Inflammatory macrophage treated with lipopolysaccharide for 4 hours (primary cell): ENCODE measurements at places on chromosomes 2 and 18.

GRCh38 chr2:234914371-234915154 lies 37.3 kb upstream of the SH3BP4 start:
- DNase-seq: no peak

GRCh38 chr18:47689371-47689770 lies 241.1 kb downstream of the SMAD2 start:
- no peak for DNase-seq

- DNase-seq: no peak
These were observed 894 bp upstream of the FARSB start for GRCh38 chr2:222656526-222657446.

DNA sequence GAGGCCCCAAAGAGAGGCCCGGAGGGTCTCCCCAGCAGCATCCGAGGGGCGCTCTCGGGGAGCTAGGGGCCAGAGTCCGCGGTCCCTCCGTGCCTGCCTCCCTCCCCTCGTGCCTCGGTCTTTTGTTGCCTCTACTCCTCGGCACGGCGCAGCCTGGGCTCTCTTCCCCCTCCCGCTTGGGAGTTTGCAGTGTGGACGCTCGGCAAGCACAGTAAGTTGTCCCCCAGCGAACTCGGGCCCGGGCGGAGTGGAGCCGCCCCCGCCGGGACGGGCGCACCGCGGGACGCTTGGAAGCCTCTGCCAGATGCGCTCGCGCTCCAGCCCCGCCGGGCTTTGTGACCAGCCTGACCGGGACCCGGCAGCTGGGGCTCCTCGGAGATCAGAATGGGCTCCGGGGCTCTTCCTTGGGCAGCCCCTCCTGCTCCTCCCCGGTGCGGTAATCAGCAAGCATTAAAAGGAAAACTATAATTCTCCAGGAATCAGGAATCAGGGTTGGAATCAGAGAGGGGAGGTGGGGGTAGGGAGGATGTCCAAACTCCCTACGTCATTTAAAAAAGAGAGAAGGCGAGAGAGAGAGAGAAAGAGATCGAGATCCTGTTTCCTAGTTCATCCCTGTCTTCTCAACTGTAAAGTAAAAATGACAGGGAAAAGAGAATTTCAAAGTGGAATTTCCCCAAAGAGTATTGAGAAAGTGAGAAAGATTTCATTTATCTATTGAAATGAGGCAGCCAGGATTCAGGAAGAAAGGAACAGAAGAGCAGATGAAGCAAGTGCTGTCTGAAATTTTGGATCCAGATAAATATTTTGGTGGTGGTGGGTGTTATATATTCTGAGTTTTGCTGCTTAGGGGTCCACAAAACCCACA lies 786 bp upstream of the TMEM200C start:
- DNase-seq: no peak

- no peak for DNase-seq
These were observed 108.5 kb downstream of the CTAGE1 start for GRCh38 chr18:22309191-22309590.

- DNase-seq: peak; percentile 74
These were observed 29.4 kb downstream of the HADHB start for GRCh38 chr2:26274058-26274613.

GRCh38 chr2:85772841-85773491 lies 19.2 kb downstream of the ATOH8 start:
- no peak for DNase-seq

GRCh38 chr2:26251893-26252292 lies 7.2 kb downstream of the HADHB start:
- DNase-seq: no peak

DNA sequence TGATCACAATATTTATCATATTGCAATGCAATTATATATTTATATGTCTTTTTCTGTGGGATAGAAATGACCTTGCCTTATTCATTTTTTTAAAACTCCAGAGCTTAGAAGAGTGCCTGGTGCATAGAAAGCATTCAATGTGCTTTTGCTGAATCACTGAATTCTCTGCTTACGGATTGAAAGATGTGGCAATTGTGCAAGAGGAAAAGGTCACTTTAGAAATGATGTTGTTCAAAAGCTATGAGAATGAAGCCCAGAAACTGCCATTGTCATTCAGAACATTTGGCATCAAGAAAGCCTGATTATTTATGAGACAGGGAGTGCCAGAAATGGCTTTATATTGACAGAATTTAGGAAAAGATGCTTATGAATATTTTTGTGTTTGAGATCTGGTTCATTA lies 678.6 kb upstream of the CDH2 start:
- no peak for DNase-seq

GRCh38 chr18:28690836-28691495 lies 514.0 kb upstream of the CDH2 start:
- no peak for DNase-seq

DNA sequence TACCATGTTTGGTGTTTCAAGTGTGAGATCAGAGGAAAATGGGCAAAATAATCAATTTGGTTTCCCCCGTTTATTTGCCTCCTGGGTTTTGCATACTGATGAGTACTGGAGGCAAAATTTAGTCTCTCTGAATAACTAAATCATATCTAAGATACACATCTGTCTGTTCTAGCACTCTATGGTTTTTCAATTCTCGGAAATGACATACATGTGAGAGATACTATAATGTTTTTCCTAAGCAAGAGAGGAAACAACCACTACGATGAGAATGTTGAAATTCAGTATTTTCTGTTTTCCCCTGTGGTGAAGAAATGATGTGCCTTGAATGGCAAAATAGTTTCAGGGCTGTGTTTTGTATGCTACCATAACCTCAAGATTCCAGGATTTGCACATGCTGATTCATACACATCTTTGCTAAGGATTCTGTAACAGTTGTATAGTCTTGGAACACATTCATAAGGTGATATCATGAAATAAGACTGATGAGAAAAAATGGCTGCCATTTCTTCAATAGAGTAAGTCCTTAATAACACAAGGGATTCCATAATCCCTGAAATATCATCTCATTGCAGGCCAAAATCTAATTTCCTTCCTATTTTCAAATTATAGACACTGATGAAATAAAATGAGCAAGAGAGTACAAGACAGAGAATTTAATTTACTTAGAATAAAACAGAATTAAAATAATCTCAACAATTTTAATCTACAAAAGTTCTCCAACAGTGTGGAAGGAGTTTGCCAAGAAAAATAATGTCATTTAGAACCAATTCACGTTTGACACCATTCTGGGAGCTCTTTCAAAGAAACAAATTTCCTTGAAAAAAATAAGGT lies 316.6 kb downstream of the FIGN start:
- DNase-seq: peak; percentile 47

- DNase-seq: no peak
These were observed 195.6 kb downstream of the HRH4 start for GRCh38 chr18:24656050-24656449.

GRCh38 chr2:44277541-44277940 lies 2.3 kb downstream of the SLC3A1 start:
- DNase-seq: no peak

GRCh38 chr2:172307800-172308199 lies 119.6 kb upstream of the ITGA6 start:
- no peak for DNase-seq

DNA sequence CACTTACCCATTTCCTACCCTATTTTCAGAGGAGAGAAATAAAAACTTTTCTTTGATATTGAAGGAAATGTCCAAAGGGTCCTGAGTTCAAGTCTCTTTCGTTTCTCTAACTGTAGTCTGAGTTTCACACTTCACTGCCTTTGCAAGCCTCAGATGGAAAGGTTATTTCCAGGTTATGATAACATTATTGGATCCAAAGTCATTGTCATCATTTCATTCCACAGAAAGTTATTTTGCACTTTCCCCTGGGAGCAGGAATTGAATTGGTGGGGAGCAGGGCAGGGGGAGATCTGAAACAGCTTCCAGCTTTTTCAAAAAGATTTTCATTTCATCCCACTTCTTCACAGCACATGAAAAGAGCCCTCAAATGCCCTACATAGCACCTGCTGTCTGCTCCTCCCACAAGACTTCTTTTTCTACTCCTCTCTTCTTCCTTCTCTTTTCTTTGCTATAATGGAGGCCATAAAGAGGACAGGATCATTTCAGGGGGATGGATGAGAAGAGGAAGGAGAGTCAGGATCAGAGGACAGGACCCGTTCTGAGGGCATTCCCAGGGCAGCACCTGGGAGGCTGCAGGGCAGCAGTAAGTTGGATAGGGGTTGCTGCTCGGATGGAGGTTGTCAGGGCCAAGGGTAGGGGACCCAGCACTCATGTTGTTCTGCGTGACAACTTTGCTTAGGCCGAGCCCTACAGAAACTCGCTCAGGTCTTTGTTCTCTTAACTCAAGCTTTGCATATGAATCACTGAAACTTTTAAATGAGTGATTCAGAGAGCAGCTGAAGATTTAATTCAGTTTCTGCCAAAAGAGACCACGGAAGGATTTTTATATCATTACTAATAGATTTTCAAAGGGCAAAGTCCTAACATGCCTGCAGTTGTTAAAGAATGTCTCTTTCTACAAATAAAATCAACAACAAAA lies 11.4 kb upstream of the GALNT5 start:
- no peak for DNase-seq

DNA sequence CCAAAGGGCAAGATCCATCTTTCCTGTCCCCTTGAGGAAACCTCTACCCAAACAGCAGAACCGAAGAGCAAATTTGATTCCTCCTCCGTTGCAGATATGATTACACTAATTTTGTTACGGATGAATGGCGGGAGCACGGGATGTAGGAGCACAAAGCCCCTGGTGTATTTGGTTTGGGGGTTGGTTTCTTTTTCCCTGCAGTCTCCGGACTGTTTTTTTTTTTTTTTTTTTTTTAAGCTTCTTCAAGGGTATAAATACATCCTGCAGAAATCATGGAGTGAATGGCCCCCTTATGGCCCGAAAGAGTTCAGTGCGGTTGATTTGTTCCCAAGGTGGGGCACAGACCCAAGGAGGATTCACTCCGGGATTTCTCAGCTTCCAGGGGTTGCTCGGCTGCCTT lies 135.3 kb upstream of the SH3BP4 start:
- no peak for DNase-seq

GRCh38 chr18:55786651-55787272 lies 198.8 kb upstream of the TCF4 start:
- DNase-seq: no peak

DNA sequence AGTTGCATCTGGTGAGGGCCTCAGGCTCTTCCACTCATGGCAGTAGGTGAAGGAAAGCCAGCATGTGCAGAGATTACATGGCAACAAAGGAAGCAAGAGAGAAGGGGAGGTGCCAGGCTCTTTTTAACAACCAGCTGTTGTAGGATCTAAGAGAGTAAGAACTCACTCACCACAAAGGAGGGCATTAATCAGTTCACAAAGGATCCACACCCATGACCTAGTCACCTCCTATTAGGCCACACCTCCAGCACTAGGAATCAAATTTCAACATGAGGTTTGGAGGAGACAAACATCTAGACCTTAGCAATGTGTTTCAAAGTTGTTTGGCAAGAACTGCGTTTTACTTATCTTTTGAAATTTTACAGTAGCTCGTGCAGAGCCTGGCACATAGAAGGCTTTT lies 20.5 kb upstream of the REG3A start:
- DNase-seq: no peak

DNA sequence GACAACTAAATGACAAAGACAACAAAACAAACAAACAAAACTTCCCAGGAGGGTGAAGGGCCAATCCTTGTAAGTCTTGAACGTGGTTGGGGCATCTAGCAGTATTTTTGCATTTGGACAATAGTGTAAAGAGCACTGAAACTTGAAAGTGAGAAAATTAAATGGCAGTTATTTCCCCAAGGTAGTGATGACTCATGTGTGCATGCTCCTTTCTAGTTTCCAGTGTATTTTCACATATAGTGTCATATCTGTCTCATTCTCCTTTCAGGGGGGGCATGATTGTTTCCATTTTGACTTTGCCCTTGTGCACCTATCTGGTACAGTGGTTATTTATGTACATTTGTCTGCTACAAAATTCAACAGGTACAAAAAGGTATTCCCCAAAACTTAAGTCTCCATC lies 39.5 kb downstream of the CERS6 start:
- DNase-seq: peak; percentile 27

- no peak for DNase-seq
These were observed 90.3 kb downstream of the AKAIN1 start for GRCh38 chr18:5106730-5107129.

DNA sequence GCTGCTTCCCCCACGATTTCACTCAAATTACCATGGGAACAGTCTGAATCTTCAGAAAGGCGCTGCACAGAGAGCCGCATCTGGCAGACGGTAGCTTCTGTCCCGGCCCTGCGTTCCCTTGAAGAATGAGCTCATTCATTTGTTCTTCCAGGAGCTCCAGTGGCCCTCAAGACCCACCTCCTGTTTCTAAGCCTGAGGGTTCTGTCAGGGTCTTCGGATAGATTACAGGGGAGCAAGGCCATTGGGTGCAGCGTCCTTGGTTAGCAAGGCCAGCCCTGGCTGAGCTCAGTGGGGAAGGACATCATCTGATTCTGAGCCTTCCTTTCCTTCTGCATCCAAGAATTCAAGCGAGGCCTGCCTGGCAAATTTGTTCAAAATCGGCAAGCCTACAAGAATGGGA lies 111.9 kb downstream of the PDCL3 start:
- no peak for DNase-seq

DNA sequence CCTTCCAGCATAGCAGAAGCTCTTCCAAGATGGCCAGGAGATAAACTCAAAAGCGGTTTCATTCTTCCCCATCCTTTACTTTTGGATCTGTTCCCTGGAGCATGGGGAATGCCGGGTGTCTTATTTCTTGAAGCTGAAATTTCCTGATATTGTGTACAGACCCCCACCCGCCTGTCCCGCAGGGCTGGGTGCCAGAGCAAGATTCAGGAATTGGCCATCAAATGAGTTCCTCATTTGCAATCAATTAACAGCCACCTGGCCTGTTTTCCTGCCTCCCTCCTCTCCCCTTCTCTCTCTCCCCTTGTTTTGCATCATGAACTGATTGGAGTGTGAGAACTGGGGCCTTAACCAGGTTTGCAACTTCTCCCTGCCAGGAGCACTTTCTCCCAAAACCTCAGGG lies 202.1 kb downstream of the SH3RF3 start:
- no peak for DNase-seq

DNA sequence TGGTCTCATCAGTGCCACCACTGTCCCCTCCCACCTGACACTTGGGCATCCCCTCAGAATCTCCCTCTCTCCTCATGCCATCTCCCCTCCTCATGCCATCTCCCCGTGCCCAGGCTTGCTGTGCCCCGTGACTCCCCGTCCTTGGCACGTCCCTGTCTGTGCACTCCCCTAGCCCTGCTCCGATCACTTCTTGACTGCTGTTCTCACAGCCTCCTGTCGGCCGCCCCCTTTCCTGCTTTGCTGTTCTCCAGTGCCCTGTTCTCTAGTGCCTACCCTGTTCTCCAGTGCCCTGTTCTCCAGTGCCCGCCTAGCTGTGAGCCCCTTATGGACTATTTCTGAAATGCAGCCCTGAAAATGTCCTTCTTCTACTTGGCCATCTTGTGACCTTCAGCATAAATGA lies 253.8 kb downstream of the ALPK2 start:
- no peak for DNase-seq

DNA sequence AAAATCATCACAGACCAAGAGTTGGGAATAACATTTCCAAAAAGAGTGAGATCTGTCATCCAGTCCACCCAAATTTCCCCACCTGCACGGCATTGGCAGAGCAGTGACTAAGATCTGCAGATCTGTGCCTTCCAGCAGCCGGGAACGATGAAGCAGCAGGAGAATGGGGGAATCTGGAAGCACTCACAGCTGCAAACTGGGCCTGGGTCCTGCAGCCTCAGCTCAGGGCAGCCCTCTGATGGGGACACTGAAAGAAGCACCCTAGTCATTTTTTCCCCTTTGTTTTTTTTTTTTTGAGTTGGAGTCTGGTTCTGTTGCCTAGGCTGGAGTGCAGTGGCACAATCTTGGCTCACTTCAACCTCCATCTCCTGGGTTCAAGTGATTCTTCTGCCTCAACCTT lies 4.4 kb upstream of the SAG start:
- DNase-seq: no peak

GRCh38 chr2:9211496-9211895 lies 4.9 kb downstream of the ASAP2 start:
- DNase-seq: no peak
